ENCODE measurements at places on chromosomes 7 and 10. TPM values are rescaled to one million over a fixed set of nuclear protein-coding genes. Genes with fewer than 3 reads are reported as not detected.
A peak's percentile ranks its signal among the peaks of the same experiment; 100 is the strongest.

GRCh38 chr7:94301024-94301586 lies 93.6 kb upstream of the COL1A2 start:
- DNase-seq: no peak

The AKR1C4 gene
- total RNA-seq: not detected

The TBC1D12 gene
- 0.12 TPM for total RNA-seq

The TMEM213 gene
- total RNA-seq: not detected

The MYOF gene
- 6.6 TPM for total RNA-seq

The LDB1 gene
- total RNA-seq: 83.5 TPM

The CDK14 gene
- total RNA-seq: 0.20 TPM

GRCh38 chr10:110138197-110138812 lies 69.1 kb upstream of the MXI1 start:
- DNase-seq: no peak

DNA sequence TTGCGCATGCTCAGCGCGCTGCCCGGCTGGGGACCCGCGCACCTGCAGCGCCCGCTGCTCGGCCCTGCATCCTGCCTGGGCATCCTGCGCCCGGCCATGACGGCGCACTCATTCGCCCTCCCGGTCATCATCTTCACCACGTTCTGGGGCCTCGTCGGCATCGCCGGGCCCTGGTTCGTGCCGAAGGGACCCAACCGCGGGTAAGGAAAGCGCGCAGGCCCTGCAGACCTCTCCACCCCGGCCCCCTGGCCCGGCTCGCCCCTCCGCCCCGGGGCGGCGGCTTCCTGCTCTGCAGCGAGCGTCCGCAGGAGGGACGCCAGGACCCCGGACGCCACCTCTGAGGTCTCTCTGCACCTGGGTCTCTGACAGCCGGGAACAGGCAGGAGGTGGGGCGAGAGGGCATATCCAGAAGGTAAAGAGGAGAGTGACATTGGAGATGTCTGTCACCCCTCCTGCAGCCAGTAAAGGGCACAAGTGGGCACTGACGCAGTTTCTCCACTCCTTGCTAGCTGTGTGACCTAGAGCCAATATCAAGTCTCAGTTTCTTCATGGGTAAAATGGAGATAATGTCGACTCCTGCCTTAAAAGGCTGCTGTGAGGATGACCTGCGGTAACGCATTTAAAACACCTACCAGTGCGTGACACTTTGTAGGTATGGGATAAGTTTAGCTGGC lies 338 bp downstream of the ATP6V0E2 start:
- DNase-seq: peak; percentile 48

GRCh38 chr7:21193895-21194294 lies 234.0 kb upstream of the SP4 start:
- no peak for DNase-seq

The HTR5A gene
- total RNA-seq: not detected

DNA sequence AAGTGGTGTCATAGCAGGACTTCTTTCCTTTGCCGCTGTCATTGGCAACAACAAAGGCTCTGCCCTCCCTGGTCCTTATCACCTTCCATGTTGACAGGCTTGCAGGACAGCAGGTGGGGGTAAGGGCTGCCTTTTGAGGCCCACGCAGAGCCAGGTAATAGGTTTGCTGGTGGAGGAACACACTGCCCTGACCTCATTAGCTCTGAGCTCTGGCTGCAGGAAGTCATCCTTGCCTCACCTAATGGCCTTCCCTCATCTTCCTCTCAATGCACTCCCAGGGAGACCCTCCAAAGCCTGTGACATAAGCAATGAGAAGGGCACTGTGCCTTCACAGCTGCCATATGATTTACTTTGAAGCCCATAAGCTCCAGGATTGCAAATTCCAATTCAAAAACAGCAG lies 1205.2 kb upstream of the AUTS2 start:
- DNase-seq: no peak

GRCh38 chr7:130288168-130288567 lies 4.8 kb upstream of the CPA4 start:
- DNase-seq: no peak

- no peak for DNase-seq
These were observed 164.4 kb upstream of the NAMPT start for GRCh38 chr7:106448992-106449859.

- DNase-seq: no peak
These were observed 120.5 kb upstream of the IMMP2L start for GRCh38 chr7:111682588-111683340.

The STEAP4 gene
- not detected for total RNA-seq

- no peak for DNase-seq
These were observed 9.1 kb upstream of the PPP1R9A start for GRCh38 chr7:94898340-94898739.

DNA sequence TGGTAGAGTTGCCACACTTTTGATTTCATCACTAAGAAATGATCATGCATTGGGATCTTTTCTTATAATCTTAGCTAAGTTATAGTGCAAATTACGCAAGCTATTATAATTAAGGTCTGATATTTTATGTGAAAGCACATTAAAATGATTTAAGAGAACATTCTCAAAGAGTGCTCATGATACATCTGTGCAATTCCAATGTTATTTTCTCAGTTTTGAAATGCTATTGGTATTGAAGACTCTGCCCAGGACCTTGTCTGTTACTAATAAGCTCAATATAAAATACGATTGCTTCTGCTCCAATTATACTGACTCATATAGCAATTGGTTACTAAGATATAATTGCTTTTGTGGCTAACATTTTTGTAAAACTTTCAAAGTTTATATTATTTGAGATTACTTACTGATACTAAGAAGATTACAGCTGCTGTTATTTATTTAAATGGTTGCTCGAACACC lies 180.9 kb downstream of the ADAM12 start:
- DNase-seq: no peak

The GPR26 gene
- not detected for total RNA-seq

GRCh38 chr10:5299950-5300349 lies 64.8 kb upstream of the UCN3 start:
- DNase-seq: no peak

DNA sequence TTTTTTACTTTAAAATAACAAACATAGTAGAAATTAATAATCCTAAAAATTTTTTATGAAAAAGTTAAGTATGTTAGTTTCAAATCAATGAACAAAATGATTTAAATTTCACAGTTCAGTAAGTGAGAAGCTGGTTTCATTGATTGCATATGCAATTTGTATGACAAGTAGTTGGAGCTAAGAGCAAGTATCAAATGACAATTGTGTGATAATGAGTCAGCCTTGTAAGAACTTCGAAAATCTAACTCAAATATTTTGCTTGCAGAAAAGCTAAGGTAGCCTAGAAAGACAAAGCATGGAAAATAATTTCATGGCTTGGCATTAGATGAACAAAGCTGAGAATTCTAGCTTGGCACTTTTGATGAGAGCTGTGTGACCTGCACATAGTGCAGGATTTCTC lies 111.5 kb downstream of the HDAC9 start:
- DNase-seq: no peak

- DNase-seq: no peak
These were observed 15.1 kb upstream of the LIMK1 start for GRCh38 chr7:74068378-74069085.

DNA sequence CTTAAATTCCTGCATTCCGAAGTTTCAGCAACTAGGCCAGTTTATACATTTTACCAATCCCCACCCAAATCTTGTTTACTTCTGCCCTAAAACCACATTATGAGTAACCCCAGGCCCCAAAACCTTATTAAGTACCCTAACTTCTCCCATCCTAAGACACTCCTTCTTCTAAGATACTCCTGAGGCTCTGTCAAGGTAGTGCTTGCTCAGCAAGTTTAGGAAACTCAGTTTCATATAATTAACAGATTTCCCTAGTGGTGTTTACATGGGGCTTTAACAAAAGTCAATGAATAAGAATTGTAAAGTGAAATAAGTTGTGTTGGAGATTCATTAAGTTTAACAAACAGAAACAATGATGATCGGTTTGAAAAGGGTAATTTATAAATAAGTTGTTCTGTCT lies 77.8 kb downstream of the CPEB3 start:
- no peak for DNase-seq

DNA sequence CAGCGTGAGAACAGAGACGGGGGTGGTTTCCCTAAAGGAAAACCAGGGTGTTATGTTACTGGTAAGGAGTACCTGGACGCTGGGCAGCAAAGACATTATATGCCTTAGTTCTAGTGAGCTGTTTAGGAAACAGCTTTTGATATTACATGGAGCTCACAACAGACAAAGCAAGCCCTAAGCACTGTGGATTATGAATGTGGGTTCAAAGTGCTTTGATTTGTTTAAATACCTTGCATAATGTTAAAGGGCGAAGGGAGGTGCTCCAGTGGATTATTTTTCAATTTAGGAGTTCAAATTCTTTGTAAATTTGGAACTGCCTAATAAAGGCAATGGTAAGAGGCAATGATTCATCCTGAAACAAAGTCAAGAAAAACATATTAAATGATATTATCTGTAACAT lies 13.8 kb downstream of the WNT16 start:
- no peak for DNase-seq

DNA sequence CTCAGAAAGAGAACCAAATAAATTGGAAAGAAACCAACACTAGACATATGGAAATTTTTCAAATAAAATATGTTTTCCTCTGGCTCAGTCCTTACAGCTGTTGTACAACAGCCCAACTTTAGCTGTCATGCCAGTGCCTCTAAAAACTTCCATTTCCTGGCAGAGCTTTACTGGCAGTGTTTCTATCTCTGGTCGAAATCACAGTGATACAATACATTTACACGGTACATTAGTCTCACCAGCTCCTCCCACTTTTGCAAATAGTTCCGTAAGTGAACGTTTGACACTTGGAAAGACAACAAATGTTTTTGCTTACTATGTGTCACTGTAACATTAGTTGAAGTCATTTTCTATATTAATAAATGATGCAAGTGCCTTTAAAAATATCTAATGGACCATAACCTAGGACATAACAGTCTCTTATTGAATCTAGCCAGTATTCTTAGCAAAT lies 29.8 kb downstream of the BCAP29 start:
- DNase-seq: no peak

- no peak for DNase-seq
These were observed 12.7 kb downstream of the TMEM120A start for GRCh38 chr7:75981453-75982305.

The TLX1 gene
- total RNA-seq: not detected

- DNase-seq: no peak
These were observed 735 bp downstream of the ZNF394 start for GRCh38 chr7:99499371-99499720.

GRCh38 chr7:110253093-110253492 lies 837.8 kb upstream of the LRRN3 start:
- DNase-seq: no peak

The ADAM12 gene
- total RNA-seq: not detected

- no peak for DNase-seq
These were observed 40.2 kb upstream of the ATP6V0A4 start for GRCh38 chr7:138838166-138838565.

The DMBT1 gene
- total RNA-seq: not detected

DNA sequence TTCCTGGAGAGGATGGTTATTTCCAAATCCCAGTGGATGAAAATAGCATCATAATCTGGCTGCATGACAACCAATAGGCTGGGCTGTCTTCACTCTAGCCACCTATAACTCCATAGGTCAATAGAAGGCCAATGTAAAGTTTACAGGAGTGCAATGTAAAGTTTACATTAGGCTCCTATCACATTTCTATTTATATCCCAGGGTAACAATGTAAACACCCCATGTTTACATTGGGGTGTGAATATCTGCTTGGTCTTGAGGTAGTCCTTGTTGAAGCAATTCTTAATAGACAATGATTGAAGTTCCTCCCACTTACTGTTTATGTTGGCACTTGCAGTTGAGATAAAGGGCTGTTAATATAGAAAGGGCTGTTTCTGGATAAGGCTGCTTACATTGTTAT lies 21.5 kb downstream of the CH25H start:
- no peak for DNase-seq

- DNase-seq: peak; percentile 82
These were observed 238.4 kb downstream of the DIP2C start for GRCh38 chr10:451021-451471.

DNA sequence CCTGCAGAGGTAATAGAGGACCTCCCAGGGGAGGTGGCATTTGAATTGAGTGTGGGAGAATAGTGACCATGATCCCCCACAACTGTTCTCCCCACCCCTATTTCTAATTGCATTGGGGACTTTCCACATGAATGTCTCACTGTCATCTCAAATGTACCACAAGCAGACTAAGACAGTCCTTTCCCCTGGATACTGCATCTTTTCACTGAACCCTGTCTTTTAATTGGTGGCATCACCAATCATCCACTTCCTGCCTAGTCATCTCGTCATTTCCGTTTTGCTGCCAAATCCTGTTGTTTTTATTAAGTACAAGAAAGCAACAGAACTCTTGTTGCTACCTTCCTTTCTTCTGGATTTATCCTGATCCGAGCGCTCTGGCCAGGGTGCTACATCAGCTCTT lies 120.3 kb downstream of the NRP1 start:
- no peak for DNase-seq

DNA sequence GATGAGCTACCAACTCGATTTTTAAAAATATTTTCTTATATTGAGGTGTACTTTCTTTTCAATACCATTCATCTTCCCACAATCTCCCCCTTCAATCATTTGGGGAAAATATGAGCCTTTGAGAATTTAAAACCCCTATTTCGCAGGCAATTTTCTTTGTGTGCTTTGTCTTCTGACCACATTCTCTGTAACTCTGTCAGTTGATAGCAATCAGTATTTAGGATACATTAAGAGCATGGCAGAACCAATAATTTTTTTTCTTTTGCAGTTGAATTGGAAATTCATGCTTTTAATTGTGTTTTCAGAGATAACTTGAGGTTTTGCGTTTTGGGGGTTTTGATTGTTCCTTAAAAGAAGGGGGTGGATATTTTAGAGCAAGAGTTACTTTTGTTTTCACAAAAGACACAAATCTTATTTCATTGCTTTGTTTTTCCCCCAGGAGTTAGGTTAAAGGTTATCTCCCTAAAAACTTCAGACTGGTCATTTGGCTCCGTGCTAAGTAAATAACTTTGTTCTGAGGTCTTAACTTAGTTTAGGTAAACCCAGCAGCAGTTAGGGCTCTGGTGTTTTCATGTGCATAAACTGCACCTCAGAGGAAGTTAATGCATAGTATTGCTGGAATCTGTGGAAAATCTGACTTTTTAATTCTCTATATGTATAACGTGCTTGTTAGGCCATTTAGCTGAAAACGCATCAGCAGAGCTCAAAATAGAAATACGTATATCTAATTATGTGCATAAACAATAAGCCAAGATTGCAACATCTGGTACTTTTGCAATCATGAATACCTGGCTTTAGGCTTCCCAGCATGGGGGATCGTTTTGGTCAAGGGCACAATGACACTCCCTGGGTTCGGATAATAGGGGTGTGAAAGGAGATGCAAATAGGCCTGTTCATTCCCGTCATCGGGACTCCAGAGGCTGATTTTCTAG lies 676.4 kb upstream of the ANKRD30A start:
- DNase-seq: no peak

GRCh38 chr7:66339141-66339540 lies 134.0 kb downstream of the TPST1 start:
- DNase-seq: no peak

GRCh38 chr7:132179681-132180080 lies 396.6 kb downstream of the PLXNA4 start:
- no peak for DNase-seq
